ENCODE measurements at places on chromosomes 11 and 22. TPM values are rescaled to one million over a fixed set of nuclear protein-coding genes. Genes with fewer than 3 reads are reported as not detected.

SUSD2 gene
- total RNA-seq: 1.5 TPM

ADAMTS15 gene
- 0.20 TPM for total RNA-seq

- H3K27ac ChIP-seq: no peak overlapping the region
- H3K36me3 ChIP-seq: no peaks in the 10 kb centered on the region
- H3K4me1 ChIP-seq: peaks cover 30% of the 10 kb centered on the region
- DNase-seq: no peak
Observed at GRCh38 chr22:45975164-45976161, 1.5 kb downstream of the WNT7B start.

DNA sequence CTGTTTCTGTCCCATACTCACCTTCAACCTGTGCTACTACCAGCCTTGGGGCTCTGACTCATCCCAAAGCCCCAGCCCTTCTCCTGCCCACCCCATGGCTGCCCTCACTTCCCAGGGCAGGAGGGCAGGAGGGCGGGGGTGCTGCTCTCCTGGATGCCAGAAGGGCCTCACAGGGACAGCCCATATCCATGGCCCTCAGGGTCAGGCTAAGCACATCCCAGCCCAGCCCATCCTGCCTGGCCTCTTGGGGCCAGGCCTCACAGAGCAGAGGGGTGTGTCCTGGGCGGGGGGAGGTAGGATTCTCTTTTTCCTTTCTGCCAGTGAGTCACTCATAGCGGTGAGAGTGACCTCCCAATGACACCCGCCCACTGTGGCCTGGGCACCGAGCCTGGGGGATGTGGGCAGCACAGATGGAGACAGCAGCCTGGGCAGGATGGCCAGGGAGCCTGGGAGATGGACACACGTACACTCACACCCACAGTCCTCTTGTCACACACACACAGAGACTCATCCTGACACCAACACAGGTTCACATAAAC, 2.4 kb downstream of the LTBP3 start:
- DNase-seq: no peak
- no peak overlapping the region for H3K4me3 ChIP-seq
- H3K27me3 ChIP-seq: no peaks in the 10 kb centered on the region
- peaks cover 73% of the 10 kb centered on the region for H3K4me1 ChIP-seq

DNA sequence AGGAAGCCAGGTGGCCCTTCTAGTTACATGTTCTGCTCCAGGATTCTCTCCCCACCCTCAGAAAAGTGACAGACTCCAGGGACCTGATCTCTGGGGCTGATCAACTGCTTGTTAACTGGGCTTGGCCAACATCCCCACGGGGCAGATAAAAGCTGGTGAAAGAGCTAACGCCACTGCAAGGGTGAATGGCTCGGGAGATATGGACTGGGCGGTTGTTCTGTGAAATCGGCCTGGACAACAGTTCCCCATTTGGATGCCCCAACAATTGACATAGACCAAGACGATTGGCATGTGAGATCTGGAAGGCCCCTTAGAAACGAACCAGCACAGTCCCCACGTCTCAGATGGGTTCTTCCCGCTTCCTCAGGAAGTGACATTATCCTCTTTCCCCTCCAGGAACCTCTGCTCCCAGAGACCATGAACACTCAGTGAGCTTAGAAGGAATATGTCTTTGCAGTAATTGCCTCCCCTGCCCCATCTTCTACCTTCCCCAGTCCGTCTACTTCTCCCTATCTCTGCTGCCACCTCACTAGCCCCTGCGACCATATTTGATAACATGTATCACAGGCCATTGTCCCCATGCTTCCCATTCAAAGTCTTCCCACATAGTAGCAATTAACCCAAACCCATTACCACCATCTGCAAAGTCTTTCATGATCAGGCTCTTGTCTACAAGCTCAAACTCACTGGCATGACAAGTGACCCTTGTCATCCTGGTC, 5.6 kb upstream of the PRG2 start:
- no peak overlapping the region for H3K27ac ChIP-seq
- H3K36me3 ChIP-seq: no peaks in the 10 kb centered on the region
- H3K27me3 ChIP-seq: no peaks in the 10 kb centered on the region
- no peak overlapping the region for H3K4me3 ChIP-seq

GRCh38 chr11:134636071-134636470, 224.0 kb upstream of the B3GAT1 start:
- H3K4me1 ChIP-seq: no peaks in the 10 kb centered on the region
- no peak overlapping the region for H3K27ac ChIP-seq
- H3K4me3 ChIP-seq: no peak overlapping the region
- no peaks in the 10 kb centered on the region for H3K27me3 ChIP-seq
- no peak for DNase-seq

All from natural killer cell (primary cell).